ENCODE measurements at places on chromosomes 6 and 20. TPM values are rescaled to one million over a fixed set of nuclear protein-coding genes. Genes with fewer than 3 reads are reported as not detected.

Gene CST5
- polyA plus RNA-seq = not detected

Gene PROKR2
- polyA plus RNA-seq = 0.94 TPM

- no peaks in the 10 kb centered on the region for H3K36me3 ChIP-seq
- H3K27ac ChIP-seq = no peak overlapping the region
- DNase-seq = no peak
- H3K27me3 ChIP-seq = no peaks in the 10 kb centered on the region
Measured at GRCh38 chr6:50718566-50718965, 5.2 kb downstream of the TFAP2D start.

DNA sequence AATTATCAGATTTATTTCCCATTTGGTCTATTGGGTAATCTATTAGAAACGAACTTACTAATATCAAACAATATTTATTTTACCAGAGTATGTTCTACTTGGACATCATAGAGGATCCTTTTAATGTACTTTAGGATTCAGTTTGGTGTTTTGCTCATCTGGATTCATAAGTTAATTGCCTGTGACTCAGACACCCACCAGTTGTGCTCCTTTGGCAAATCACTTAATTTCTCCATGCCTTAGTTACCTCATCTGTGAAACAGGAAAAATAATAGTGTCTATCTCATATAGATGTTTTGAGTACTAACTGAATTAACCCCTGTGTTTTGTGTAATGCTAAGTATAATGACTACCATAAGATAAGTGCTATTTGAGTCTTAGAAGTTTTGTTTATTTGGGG is 292.1 kb downstream of the LAMA2 start:
- no peak for DNase-seq
- H3K36me3 ChIP-seq = no peaks in the 10 kb centered on the region
- no peaks in the 10 kb centered on the region for H3K4me1 ChIP-seq
- H3K4me3 ChIP-seq = no peak overlapping the region

Gene FLRT3
- not detected for polyA plus RNA-seq

Gene SMOC2
- not detected for polyA plus RNA-seq

- H3K4me3 ChIP-seq = no peak overlapping the region
- no peaks in the 10 kb centered on the region for H3K36me3 ChIP-seq
- H3K27ac ChIP-seq = no peak overlapping the region
Measured at GRCh38 chr6:139528471-139528870, 154.0 kb upstream of the CITED2 start.

DNA sequence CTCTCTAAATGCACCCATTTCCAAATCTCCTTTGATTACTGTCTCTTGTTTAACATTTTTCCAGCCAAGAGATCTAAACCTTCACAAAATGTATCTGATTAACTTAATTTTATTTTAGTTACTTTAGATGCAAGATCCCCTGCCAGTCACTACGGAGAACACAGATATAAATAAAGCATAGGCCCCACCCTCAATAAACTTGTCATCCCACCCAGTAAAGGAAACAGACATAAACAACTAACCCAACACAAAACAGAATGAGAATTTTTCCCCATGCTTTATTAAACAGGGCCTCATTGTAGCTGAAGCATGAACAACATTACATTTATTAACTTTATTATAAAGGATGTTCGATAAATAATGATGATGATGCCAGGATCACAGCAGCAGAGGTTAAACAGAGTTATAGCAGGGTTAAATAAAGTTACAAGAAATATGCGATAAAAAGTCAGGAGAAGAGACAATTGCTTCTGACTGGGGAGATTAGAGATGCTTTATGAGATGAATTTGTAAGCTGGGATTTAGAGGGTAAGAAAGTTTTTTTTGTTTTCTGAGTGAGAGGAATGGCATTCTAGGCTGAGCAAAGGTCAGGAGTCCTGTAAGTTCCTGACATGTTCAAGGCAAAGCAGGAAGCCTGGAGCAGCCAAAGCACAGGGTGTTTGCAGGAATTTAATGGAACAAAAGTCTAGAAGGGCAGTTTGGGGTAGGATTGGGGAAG is 41.1 kb downstream of the TFAP2A start:
- H3K4me3 ChIP-seq = no peak overlapping the region
- no peak for DNase-seq
- no peak overlapping the region for H3K27ac ChIP-seq
- H3K36me3 ChIP-seq = no peaks in the 10 kb centered on the region
- H3K27me3 ChIP-seq = no peaks in the 10 kb centered on the region

GRCh38 chr6:162666246-162666645 is 61.3 kb downstream of the PRKN start:
- no peak overlapping the region for H3K27ac ChIP-seq
- no peaks in the 10 kb centered on the region for H3K27me3 ChIP-seq
- DNase-seq = no peak

Gene OOEP
- not detected for polyA plus RNA-seq

- H3K4me1 ChIP-seq = peaks cover 8% of the 10 kb centered on the region
- peaks cover 60% of the 10 kb centered on the region for H3K36me3 ChIP-seq
- H3K27ac ChIP-seq = no peak overlapping the region
- H3K27me3 ChIP-seq = no peaks in the 10 kb centered on the region
- H3K4me3 ChIP-seq = no peak overlapping the region
- DNase-seq = no peak
Measured at GRCh38 chr6:42210551-42210950, 7.1 kb downstream of the MRPS10 start.

DNA sequence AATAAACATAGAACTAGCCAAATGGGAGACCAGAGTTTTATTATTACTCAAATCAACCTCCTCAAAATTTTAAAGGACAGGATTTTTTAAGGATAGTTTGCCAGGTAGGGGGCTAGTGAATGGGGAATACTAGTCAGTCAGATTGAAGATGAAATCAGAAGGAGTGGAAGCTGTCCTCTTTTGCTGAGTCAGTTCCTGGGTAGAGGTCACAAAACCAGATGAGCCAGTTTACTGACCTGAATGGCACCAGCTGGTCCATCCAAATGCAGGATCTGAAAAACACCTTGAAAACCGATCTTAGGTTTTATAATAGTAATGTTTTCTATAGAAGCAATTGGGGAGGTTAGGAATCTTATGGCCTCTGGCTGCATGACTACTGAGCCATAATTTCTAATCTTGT is 558.2 kb downstream of the PKHD1 start:
- no peak for DNase-seq
- H3K4me1 ChIP-seq = no peaks in the 10 kb centered on the region
- no peak overlapping the region for H3K27ac ChIP-seq
- H3K27me3 ChIP-seq = no peaks in the 10 kb centered on the region
- no peak overlapping the region for H3K4me3 ChIP-seq

DNA sequence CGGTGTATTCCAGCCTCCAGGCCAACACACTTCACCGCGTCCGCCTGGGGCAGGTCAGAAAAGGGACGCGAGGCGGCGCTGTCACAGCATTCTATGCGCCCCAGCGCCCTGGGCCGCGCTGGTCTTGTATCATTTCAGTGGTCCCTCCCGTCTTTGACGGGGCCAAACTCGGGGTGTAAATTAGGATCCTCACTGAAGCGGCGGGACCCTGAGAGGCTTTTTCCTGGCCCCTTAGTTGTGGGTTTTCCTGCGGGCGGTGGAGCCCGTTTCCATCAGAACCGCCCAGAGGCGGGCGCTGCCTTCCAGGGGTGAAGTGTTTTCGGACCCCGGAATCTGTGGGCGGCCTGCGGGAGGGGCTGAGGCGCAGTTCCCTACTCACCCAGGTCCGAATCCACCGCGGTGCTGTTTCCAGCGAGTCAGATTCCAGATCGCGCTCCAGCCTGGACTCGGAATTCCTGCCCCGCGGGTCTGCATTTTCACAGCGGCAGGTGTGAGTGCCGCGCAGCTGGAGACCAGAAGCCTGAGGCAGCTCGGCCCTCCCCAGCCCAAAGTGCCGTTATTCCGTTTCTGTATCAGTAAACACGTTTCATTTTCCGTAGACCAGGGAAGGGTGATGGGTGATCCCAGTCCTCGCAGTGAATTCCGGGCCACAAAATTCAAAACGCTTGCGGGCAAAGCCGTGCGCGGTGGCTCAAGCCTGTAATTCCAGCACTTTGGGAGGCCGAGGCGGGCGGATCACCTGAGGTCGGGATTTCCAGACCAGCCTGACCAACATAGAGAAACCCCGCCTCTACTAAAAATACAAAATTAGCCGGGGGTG is 3.9 kb upstream of the MICB start:
- peak overlapping the region; percentile 81 for H3K27ac ChIP-seq
- peak overlapping the region; percentile 93 for H3K4me3 ChIP-seq
- H3K27me3 ChIP-seq = no peaks in the 10 kb centered on the region

DNA sequence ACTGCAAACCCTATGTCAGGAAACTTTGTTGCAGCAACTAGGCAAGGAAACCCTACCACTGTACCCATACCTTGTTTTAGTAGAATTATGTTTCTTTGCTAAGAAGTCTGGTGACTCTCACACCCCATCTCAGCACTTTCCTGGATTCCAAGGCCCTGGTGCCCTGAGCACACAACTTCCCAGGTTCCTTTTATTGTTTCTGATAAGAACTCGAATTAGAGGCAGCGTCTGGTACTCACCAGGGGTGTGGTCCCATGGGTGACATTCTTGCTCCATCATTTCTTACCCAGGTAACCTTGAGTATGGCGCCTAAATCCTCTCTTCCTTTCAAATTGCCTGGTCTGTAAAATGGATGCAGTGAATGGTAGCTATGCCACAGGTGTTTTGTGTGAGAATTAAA is 34.1 kb downstream of the MYB start:
- H3K4me3 ChIP-seq = no peak overlapping the region
- no peaks in the 10 kb centered on the region for H3K27me3 ChIP-seq
- peaks cover 17% of the 10 kb centered on the region for H3K4me1 ChIP-seq

GRCh38 chr20:7695051-7695495 is 245.2 kb downstream of the HAO1 start:
- no peaks in the 10 kb centered on the region for H3K36me3 ChIP-seq
- DNase-seq = no peak
- H3K4me3 ChIP-seq = no peak overlapping the region
- H3K4me1 ChIP-seq = no peaks in the 10 kb centered on the region

GRCh38 chr20:9392892-9393857 is 121.2 kb upstream of the LAMP5 start:
- no peaks in the 10 kb centered on the region for H3K27me3 ChIP-seq
- no peak for DNase-seq
- H3K4me1 ChIP-seq = no peaks in the 10 kb centered on the region

DNA sequence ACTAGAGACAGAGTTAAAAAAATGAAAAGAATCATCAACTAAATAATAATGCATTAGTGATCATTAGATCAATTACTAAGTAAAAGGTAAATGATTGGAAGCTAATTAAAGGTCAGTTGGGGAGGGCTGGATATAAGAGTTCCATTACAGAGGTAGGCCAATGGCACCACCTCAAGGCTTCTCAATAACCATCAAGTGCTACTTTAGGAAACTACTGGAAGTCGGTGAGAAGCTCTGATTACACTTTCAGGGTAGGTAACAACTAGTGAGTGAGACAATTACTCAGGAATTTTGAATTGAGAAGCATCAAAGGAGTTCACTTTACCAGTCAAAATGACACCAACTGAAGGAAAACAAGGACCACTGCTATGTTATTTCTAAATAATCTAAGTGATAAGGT is 90.2 kb upstream of the HDAC2 start:
- no peaks in the 10 kb centered on the region for H3K36me3 ChIP-seq
- no peaks in the 10 kb centered on the region for H3K4me1 ChIP-seq
- H3K27ac ChIP-seq = no peak overlapping the region
- no peaks in the 10 kb centered on the region for H3K27me3 ChIP-seq

DNA sequence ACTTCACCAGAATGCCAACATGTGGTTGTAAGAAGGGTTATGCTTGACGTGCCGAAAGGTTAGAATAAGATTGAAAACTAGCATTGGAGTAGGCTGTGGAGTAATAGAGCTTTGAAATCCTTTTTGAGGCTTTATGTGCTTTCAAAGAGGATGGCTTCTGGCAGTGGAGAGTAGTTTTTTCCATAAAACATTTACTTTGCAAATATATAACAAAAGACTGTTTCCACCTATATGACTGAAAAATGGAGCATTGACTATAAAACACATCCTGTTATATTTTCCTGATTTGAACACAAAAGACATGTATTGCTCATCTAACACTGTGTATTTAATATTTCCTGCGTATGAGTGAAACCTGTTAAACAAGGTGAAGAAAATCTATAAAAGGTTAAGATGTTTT is 38.8 kb downstream of the ZFAND3 start:
- H3K36me3 ChIP-seq = no peaks in the 10 kb centered on the region
- H3K27ac ChIP-seq = no peak overlapping the region
- H3K27me3 ChIP-seq = no peaks in the 10 kb centered on the region
- no peak for DNase-seq

DNA sequence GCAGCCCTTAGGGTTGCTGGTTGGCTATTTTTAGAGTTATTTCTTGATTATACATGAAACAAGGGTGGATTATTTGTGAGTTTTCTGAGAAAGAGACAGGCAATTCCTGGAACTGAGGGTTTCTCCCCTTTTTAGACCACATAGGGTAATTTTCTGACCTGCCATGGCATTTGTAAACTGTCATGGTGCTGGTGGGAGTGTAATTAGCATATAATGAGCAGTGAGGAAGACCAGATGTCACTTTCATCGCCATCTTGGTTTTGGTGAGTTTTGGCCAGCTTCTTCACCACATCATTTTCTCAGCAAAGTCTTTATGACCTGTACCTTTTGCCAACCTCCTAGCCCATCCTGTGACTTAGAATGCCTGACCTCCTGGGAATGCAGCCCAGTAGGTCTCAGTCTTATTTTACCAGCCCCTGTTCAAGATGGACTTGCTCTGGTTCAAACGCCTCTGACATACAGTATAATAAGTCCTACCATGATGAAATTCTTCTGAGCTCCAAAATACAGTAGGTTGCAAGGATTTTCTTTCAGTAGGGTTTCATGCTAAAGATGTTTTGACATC is 117.1 kb downstream of the ISM1 start:
- H3K4me1 ChIP-seq = no peaks in the 10 kb centered on the region
- H3K4me3 ChIP-seq = no peak overlapping the region
- no peaks in the 10 kb centered on the region for H3K36me3 ChIP-seq
- H3K27me3 ChIP-seq = no peaks in the 10 kb centered on the region
- DNase-seq = no peak
- no peak overlapping the region for H3K27ac ChIP-seq

Gene NINL
- polyA plus RNA-seq = 0.64 TPM

DNA sequence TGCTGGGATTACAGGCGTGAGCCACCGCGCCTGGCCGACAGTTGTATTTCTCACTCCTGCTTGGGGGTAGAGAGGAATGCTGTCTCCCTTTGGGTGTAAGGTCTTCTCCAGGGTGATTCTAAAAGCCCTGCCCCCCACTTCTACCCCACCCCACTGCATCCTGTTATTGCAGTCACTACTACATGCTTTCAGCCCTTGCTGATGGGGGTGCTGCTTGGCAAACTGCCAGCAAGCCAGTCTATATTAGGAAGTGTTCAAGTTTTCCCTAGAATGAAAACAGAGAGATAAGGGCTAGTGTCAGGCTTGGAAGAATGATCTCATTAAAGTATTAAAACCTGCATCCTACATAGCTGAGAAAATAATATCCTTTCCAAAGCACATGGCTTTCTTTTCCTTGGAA is 31.3 kb downstream of the TTI1 start:
- DNase-seq = no peak
- peaks cover 5% of the 10 kb centered on the region for H3K4me1 ChIP-seq
- peaks cover 38% of the 10 kb centered on the region for H3K36me3 ChIP-seq
- H3K4me3 ChIP-seq = no peak overlapping the region

Gene WDR46
- 76.0 TPM for polyA plus RNA-seq
